ENCODE measurements at places on chromosomes 13 and 19.

GRCh38 chr13:66618702-66619101 lies 611.4 kb downstream of the PCDH9 start:
- no peak for DNase-seq

DNA sequence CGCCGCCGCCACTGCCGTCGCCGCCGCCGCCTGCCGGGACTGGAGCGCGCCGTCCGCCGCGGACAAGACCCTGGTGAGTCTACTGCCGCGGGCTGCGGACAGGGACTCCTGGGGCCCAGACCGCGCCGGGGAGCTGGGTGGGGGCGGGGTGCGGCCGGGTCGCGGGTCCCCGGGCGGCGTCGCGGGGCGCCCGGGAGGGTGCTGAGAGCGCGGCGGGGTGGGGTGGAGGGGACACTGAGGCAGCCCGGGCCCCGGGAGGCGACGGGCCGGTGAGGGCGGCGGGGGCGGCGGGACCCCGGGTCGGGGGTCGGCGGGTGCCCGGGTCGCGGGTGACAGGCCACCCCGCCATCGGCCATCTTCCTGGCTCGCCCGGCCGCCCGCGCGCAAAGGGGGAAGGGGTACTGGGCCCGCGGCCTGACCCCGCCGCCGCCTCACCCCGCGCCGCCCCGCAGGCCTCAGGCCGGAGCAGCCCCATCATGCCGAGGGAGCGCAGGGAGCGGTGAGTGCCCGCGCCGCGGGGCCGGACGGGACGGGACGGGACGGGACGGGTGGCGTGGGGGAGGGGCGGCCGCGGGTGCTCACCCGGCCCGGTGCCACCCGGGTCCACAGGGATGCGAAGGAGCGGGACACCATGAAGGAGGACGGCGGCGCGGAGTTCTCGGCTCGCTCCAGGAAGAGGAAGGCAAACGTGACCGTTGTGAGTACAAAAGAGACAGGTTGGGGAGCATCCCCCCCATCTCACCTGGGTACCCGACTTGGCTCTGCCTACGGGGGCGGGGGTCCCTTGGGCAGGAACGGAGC lies 489 bp downstream of the CCNE1 start:
- no peak for DNase-seq

DNA sequence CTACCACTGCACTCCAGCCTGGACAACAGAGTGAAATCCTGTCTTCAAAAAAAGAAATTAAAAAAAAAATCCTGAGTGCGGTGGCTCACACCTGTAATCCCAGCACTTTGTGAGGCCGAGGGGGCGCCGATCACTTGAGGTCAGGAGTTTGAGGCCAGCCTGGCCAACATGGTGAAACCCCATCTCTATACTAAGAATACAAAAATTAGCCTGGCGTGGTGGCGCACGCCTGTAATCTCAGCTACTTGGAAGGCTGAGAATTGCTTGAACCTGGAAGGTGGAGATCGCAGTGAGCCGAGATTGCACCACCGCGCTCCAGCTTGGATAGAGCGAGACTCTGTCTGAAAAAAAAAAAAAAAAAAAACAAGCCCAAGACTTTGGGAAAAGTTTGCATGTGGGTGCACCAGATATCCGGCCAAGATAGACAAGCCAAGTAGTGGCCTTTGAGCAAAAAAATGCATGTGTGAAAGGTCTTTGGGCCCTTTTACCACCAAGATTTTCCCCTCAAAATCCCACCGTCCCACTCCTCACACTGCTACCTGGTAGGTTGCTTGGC lies 5.7 kb downstream of the DNAJB1 start:
- DNase-seq: peak; percentile 48

DNA sequence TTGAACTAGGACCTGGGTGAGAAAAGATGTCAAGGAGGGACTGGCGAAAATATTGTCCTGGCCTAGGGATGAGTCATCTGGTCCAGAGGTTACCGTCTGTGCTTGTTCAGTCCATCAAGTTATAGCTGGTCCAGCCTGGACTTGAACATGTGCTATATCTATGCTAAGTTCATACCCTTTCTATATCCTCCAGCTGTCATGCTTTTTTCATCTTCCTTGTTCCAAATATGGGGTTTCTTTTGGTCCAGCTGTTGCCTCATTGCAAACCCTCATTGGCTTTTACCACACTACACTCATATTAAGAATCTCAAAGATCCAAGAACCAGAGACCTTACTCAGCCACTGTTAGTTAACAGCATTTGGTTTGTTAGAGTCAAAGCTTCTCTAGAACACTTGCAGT lies 19.1 kb upstream of the KLF12 start:
- DNase-seq: no peak

DNA sequence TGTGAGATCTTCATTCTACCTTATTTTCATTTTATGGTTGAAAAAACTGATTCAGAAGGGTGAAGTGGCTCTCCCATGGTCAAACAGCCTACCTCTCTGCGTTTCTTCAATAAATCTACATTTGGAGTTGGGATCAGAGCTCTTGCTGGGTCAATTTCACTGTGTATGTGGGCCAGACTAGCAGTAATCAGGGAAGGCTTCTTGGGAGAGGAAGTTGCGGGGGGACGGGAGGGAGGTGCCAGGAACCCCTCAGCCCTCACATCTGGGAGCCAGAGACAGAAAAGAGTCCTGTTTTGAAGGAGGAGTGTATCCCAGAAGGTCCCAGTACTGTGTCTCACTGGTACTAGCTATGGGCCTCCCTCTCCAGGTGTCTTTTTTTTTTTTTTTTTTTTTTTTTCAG lies 934 bp downstream of the KXD1 start:
- DNase-seq: peak; percentile 10

DNA sequence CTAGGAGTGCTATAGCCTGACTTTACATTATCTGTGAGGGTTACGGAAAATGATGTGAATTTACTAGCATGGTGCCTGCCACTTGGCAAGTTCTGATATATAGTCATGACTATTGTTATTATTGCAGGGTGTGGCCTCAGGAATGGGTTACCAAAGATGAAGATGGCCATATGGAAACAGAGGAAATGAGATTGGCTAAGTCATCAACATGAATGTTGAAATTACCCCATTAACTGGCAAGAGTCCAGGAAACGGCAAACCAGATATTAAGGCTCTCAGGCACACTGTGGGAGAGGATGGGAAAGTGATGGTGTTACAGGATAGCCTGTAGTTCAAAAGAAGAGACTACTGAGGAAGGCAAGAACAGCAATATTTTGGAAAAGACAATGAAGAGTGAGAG lies 183.3 kb downstream of the KCNRG start:
- DNase-seq: no peak

DNA sequence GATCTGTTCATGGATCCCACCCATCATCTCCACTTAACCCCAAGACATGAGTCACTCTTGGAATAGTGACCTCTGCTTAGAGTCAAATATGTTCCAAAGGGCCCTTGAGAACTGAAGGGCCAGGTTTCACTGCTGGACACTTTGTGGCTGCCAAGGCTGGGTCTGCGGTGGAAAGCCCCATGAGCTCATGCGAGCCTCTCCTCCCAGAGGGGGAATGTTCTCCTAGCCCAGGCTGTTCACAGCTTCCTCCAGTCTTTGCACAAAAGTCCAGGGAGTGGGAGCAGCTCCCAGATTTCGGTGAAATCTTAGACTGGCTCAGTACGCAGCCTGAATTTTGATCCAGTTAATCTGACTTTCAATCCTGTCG lies 732 bp upstream of the DCLK1 start:
- DNase-seq: no peak

- DNase-seq: no peak
These were observed 194.7 kb downstream of the ABCC4 start for GRCh38 chr13:95106562-95106961.

Measured in CD4-positive, alpha-beta T cell treated with Interleukin-21 for 1 hour (primary cell).